ENCODE measurements at places on chromosomes 16 and 17.
A peak's percentile ranks its signal among the peaks of the same experiment; 100 is the strongest.

DNA sequence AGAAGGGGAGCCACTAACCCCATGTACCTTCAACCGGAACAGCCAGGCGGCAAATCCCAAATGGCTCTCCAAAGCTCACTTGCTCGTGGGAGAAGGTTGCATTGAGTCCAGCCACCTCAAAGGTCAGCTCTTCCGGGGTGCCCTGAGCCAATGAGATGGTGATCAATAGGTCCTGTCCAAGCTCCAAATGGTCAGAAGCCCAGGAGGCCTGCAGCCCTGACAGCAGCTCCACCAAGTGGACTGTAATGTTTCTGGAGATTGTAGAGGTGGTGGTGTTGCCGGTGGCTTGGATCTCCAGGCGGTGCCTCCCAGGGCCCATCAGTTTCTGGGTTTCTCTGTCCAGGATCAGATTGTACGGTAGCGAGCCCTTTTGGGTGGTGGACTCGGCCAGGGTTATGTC, 39.9 kb upstream of the BCO1 start:
- no peak for DNase-seq

DNA sequence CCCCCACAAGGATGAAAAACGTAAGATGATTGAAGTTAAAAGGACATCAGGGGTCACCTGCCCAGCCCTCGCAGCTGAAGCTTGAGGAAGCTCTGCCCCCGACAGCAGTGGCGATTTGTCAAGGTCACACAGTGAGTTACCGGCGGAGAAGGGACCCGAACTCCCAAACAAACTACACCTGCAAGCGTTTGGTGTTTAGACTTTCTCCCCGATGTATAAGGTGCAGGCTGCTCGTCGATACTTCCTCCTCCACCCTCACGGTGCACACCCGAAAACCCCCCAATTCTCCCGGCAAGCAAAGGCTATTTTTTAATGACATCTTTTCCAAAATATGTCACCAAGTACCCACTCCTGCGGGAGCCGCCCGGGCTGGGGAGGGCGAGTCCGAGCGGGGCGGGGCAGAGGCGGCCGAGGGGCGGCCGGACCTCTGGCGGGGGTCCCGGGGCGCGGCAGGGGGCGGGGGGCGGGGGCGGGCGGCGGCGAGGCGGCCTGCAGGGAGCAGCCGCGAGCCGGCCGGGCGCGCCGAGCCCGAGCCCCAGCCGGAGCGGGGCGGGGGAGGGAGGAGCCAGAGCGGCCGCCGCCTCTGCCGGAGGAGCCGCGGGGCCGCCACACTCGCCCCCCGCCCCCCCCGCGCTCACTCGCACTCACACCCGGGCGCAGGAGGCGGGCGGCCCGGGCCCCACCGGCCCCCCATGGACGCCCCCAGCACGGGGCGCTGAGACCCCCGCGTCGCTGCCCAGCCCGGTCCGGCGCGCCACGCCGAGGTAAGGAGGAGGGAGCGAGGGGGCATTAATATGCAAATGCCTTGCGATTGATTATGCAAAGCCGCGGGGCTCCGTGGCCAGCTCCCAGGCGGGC, at the start of gene THRA:
THRA (plus strand) TSS at position 637 of the 858 bp plus-strand sequence. CDS start 11,524 bp downstream, outside the sequence.
- DNase-seq: peak; percentile 46

- DNase-seq: no peak
Measured at GRCh38 chr17:83136156-83136555, 56.7 kb downstream of the METRNL start.

DNA sequence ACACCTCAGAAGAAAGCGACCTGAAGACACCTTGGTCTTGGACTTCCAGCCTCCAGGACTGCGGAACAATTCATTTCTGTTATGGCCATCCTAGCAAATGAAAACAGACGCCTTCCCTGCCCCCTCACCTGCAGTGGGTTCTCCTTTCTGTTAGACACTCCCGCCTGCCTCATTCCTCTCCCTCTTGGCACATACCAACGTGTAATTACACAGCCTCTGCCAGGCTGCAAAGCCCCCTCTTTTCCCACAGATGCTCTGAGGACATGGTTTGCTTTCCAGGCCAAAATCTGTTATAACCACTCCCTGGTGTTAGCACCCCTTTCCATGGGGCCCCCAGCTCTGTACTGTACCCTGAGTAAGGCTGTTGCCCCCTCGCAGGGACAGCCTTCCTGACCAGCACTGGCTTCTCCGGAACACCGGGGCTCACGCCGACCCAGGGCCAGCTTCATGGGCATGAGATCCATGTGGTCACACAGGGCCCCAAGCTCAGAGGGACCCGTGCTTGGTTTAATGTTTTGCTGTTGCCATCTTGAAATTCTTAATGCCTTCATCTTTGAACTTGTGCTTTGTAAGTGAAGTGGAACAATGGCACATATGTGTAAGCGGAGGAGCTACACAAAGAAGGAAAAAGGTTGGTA, 64.1 kb downstream of the SDK2 start:
- no peak for DNase-seq

GRCh38 chr16:159136-159849, 6.5 kb upstream of the HBM start:
- DNase-seq: no peak

GRCh38 chr16:4803898-4804762, 1.7 kb upstream of the ROGDI start:
- no peak for DNase-seq

DNA sequence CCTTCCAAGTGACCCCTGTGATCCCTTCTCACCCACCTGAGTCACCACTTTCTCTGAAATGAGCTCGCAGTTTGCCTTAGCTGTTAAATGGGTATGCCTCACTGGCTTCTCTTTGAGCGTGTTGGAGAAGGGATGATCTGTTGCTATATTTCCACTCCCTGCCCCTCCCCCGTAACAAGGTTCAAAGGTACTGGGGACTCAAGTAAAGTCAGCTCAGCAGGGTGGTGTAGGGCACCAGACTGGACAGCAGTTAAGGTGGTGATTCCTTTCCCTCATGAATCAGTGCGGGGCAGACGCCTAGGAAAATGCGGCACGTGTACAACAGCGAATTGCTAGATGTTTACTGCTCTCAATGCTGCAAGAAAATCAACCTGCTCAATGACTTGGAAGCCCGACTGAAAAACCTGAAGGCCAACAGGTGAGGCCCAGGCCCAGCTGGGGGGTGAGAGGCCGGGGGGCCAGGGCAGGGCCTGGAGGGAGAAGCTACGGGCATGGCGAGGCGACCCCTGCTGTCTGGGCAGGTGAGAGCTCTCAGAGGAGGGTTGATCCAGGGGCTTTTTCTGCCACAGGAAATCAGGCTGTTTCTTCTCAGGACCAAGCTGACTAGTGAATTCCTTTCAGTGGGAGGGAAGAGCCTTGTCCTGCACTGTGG, 130.3 kb downstream of the RAB11FIP4 start:
- no peak for DNase-seq

- DNase-seq: peak; percentile 22
Measured at GRCh38 chr17:4003501-4004421, 39.5 kb upstream of the ATP2A3 start.

- DNase-seq: no peak
Measured at GRCh38 chr16:48833461-48833860, 223.5 kb upstream of the N4BP1 start.

GRCh38 chr16:23452221-23452571, 793 bp downstream of the COG7 start:
- no peak for DNase-seq

- no peak for DNase-seq
Measured at GRCh38 chr17:78442648-78443218, 64.3 kb downstream of the PGS1 start.

DNA sequence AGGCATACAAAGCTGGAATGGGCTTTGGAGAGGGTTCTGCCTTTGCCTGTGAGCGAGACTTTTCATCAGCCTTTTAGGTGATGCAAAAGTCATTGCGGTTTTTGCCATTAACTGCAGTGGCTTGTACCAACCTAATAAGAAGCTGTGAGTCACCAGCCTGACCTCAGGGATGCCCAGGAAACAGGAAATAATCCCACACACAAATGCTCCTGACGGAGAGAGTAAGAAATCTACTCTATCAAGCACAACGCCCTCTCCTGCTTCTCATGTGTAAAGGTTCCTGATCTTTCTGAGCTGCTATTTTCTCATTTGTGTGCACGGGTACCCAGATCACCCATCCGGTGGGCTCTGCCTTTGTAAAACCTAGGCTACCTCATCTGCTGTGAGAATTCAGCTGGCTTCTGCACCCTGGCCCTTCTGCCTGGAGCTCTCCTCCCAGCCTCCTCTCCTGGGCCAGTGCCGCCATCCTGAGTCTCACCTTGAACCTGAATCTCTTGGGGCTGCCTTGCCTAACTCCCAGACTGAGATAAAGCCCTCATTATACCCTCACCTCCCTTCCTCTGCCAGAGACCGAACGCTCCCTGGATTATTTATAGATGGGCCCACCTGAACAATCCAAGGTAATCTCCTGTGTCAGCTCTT, 299.7 kb downstream of the C16orf95 start:
- peak; percentile 94 for DNase-seq

DNA sequence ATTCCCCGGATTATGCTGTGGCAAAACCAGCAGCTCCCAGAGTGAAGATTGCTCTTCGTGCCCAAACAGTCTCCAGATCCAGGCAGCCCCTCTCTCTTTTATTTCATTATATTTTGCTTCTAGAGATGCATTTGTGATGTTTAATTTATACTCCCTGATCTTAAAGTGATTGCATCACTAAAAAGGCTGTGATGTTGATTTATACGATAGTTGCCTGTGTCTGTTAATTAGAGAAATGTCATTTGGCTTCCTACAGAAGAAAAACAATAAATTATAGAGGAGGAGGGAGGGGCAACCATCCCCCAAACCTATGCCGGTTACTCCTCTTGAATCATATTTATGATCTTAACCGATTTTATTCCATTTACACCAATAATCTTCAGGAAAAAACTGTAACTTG, 615.3 kb downstream of the TOX3 start:
- no peak for DNase-seq

All from kidney tubule cell (primary cell).